ENCODE measurements at places on chromosomes 3 and 15.

DNA sequence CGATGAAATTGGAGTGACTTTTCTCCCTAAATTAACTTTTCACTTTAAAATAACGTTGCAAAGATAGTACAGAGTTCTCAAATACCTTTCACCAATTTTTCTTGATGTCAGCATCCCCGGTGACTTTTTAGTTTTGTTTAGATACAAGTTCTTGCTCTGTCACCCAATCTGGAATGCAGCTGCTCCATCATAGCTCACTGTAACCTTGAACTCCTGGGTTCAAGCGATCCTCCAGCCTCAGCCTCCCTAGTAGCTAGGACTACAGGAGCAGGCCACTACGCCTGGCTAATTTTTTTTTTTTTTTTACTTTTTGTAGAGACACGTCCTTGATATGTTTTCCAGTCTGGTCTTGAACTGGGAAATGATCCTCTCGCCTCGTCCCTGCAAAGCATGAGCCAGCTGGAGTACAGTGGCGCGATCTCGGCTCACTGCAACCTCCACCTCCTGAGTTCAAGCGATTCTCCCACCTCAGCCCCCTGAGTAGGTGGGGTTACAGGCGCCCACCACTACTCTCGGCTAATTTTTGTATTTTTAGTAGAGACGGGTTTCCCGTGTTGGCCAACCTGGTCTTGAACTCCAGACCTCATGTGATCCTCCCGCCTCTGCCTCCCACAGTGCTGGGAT is 747 bp downstream of the NSUN3 start:
- DNase-seq: no peak

DNA sequence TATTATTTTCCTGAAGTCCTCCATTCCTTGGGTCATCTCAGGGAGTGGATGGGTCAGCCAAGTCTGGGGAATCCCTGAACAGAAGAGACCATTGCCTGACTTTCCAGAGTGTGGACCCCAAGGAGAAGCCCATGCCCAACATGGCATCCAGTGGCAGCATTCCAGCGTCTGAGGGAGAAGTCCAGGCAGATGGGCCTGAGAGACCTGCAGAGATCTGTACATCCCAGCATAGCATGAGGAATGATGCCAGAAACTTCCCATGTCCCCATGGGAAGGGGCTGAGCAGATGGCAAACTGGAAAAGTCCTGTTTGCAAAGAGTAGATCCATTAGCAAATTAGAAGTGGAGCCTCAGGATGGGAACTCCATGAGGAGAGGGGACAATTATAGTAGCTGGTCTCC is 17.6 kb upstream of the COLQ start:
- DNase-seq: no peak

DNA sequence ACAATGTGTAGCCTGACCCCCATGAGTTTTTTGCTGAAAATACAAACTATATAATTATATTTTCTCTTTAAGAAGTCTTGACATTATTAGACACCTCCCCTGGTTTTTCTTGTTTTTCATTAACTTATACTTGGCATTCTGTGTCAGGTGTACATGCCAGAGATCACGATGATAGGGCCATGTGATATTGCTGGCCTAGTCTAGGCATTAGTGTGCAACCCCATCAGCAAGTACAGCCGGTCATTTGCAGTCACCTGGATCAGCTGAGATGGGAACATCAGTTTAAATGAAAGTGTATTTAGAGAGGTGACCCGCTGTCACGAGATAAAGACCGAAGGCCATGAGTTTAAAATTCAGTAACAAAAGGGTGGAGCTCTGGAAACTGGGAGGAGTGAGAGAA is 12.6 kb upstream of the SPPL2A start:
- no peak for DNase-seq

DNA sequence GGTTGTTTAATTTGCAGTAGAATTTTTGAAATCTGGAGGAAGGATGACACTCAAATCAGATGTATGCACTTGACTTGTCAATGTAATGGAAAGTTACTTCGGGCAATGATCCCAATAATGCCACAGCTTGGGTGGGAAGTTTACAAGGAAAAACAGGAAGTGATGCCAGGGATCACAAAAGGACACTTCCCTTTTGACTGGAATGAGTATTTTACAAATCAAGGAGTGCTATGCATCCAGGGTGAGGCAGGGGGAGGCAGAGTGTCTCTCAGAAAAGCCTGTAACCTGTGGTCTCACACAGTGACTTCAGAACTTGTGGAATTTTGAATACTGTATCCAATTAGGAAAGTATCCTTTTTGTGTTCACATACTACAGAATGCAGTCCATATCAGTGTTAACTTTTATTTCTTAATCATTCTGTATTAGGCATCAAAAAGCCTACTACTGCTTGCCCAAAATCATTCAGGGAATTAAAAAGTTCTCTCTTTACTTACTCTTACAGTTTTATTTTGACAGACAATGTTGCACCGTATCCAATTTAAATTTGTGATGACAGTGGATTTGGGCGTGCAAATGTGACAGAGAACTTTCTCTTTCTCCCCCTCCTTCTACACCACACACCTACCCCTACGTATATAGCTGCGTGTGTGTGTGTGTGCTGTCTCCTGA is 445.1 kb downstream of the MECOM start:
- DNase-seq: no peak

DNA sequence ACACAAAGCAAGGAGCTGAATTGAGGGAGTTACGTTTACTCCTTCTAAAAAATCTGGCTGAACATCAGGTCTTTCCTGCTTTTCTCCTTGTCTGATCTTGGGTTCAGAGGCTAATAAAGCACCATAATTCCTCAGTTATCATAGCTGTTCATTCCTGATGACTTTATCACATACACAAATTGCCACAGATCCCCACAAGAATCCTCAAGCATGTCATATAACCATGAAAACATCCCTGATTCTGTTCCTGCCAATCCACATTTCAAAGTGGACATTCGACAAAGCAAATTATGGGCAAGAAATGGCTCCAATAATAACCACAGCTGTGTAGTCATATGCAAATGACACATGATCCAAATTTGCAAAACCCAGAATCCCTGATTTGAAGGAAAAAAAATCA is 321.3 kb downstream of the MEX3B start:
- no peak for DNase-seq

- DNase-seq: no peak
Measured at GRCh38 chr3:155619118-155619915, 125.6 kb downstream of the PLCH1 start.

GRCh38 chr3:64259636-64260035 is 34.4 kb upstream of the PRICKLE2 start:
- no peak for DNase-seq

- no peak for DNase-seq
Measured at GRCh38 chr3:15506571-15506970, 14.9 kb downstream of the COLQ start.

- no peak for DNase-seq
Measured at GRCh38 chr3:117308353-117308752, 598.8 kb downstream of the TUSC7 start.

- DNase-seq: no peak
Measured at GRCh38 chr15:94400526-94401298, 169.4 kb downstream of the MCTP2 start.

- DNase-seq: no peak
Measured at GRCh38 chr3:29922992-29923746, 642.3 kb downstream of the RBMS3 start.

GRCh38 chr3:127264292-127264691 is 23.6 kb downstream of the PRR20G start:
- no peak for DNase-seq

- DNase-seq: no peak
Measured at GRCh38 chr3:171230865-171231264, 204.3 kb upstream of the SLC2A2 start.

- DNase-seq: no peak
Measured at GRCh38 chr3:53606793-53607192, 112.4 kb downstream of the CACNA1D start.

DNA sequence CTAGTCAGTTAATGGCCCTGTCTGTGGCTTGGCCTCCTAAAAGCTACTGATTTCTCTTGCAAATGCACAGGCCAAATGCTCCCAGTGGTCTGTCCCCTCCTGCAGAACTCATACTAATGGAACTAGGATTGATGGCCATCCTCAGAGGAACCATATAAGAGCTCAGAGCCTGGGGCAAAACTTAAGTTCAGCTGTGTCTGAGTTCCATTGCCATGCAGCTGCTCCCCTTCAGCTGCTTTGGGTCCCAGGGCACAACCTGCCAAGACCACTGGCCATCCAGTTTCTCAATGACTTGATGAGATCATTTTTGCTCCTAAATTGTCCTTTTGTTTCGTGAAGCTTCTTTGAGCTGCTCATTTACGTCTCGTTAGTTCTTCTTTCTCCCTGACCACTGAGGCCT is 529.5 kb upstream of the TBL1XR1 start:
- no peak for DNase-seq

- no peak for DNase-seq
Measured at GRCh38 chr3:141103067-141103466, 51.9 kb downstream of the SPSB4 start.

GRCh38 chr3:168807448-168807847 is 711.7 kb upstream of the GOLIM4 start:
- no peak for DNase-seq

DNA sequence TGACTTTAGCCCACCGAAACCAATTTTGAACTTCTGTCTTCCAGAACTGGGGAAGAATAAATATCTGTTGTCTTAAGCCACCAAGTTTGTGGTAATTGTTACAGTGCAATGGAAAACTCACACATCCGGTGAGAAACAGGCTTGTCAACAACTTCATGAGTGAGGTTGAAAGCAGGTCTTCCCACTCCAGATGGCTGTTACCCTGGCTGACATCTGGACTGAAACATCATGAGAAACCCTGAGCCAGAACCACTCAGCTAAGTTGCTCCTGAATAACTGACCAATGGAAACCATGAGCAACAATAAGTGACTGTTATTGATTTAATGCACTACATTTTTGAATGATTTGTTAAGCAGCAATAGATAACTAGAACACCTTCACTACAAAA is 10.3 kb downstream of the ACSBG1 start:
- DNase-seq: no peak

GRCh38 chr3:45105855-45106671 is 40.1 kb downstream of the CDCP1 start:
- peak; percentile 59 for DNase-seq

DNA sequence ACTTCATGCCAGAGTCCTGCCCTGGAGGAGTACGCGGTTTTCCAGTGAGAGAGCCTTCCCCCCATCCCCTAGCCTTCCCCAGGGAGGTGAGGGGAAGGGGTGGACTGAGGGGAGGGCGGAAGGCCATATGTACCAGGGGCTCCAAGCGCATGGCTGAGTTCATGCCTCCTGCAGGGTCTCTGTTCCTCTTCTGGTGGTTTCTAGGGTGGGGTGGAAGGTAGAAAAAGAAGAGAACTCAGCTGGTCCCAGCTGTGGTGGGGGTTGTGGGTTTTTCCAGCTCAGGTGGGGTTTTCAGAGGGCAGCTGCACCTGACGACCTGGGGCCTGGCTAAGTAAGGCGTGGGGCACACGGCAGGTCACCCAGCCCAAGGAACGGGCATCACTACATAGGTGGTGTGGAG is 10.7 kb upstream of the IQSEC1 start:
- DNase-seq: no peak

DNA sequence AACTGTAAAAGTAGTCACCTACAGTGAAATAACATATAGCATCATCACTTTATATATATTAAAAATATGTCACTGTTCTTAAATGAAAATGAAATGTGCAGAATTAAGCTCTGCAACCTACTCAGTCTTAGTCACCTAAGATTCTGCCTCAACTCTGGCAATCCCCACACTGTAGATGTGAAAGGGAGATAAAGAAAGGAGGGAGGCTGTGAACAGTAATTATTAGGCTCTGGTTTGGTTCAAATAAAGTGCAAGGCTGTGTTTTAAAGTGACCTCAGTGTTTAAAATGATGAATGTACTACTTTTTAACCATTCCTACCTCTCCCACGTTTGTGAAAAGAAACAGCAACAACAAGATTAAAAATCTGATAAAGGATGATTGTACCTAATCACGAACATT is 72.2 kb downstream of the ATP8B4 start:
- DNase-seq: no peak

GRCh38 chr3:138139691-138140090 is 7.5 kb upstream of the A4GNT start:
- no peak for DNase-seq

GRCh38 chr3:10279384-10280176 is 13.2 kb downstream of the GHRL start:
- DNase-seq: no peak

- DNase-seq: no peak
Measured at GRCh38 chr15:67551207-67551743, 8.8 kb downstream of the MAP2K5 start.

DNA sequence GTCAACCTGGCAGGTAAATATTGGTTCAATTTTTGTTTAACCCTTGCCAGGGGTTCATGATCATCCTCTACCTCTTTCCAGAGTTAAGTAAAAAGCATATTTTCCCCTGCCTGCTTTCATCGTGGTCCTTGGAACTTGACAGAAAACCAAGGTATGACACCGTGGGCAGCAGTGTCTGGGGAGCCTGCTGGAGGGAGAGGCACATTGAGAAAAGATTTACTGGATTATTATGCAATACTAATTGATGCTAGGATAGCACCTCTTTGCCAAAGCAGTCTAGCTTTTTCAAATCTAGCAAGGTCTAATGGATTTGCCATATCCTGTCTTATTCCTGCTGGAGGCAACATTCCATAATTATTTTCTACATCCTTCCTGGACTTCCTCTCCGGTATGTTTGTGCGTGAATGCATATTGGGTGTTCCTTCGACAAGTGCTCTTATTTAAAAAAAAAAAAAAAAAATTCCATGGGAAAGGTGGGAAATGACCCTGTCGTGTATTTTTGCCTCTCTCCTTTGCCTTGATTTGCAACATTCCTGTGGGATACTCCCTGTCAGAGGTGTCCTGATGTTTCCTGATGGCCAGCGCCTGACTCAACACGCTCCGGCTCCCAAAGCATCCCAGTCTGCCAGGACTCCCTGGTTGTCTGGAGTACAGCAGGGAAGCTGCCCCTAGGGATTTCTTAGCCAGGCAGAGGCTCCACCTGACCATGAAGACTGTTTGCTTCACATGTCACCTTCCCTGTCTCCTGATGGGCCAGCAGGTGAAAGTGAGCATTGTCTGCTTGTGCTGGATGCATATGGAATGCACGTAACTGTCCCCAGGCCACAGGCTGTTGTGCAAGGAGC is 6.3 kb downstream of the BHLHE40 start:
- DNase-seq: no peak

GRCh38 chr15:97930230-97930629 is 30.3 kb upstream of the ARRDC4 start:
- DNase-seq: no peak

DNA sequence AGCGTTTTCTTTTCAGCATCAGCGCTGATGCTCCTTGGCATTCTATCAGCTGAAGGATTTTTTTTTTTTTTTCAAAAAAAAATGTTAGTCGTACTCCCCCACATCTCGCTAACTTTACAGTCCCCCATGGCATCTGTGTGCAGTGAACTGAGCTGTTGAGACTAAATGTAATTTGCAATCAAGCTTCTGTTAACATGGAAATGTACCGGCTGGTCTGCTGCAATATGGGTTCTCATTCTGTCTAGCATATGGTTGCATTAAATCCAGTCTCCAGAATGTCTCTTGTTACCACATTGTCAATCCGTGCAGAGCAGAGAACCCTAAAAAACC is 32.2 kb upstream of the TPRG1 start:
- no peak for DNase-seq

- no peak for DNase-seq
Measured at GRCh38 chr3:58863206-58863605, 186.6 kb downstream of the CFAP20DC start.

GRCh38 chr15:95739131-95739530 is 591.4 kb upstream of the NR2F2 start:
- DNase-seq: no peak

All from stimulated activated CD4-positive, alpha-beta T cell treated with anti-CD3 and anti-CD28 coated beads, Interleukin-15, amount 100 ng/mL, for 48 hours (primary cell).